Mesenteric fat pad (tissue), 1 donor: ENCODE measurements at places on chromosomes 7 and 10. TPM values are rescaled to one million over a fixed set of nuclear protein-coding genes. Genes with fewer than 3 reads are reported as not detected.

- DNase-seq, result peak; percentile 90
These were observed at the start of gene UBTD1 for GRCh38 chr10:97498841-97499560. Gene UBTD1, plus strand, starts transcription at chr10:97498924. Its CDS starts 280 bp downstream, at chr10:97499204.

- DNase-seq, result peak; percentile 45
These were observed 139.4 kb downstream of the DNAJB6 start for GRCh38 chr7:157476201-157476600.

- DNase-seq, result no peak
These were observed 114.0 kb upstream of the COBL start for GRCh38 chr7:51430480-51431086.

DNA sequence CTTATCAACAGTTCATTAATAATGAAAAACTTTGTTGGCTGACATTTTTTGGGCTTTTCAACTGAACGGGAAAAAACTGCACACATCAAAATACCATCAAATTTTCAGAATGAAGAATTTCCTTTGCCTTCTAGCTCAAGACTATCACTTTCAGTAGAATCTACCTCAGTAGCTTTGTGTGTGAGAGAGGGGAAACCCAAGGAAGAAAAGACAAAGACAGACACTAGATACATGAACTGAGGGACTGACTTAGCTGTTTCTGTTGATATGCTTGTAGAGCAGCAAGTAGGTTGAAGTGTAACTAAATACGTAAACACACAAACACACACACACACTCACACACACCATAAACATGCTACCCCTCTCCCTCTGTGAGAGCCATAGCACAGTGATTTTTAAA is 257.1 kb downstream of the CDK14 start:
- no peak for DNase-seq

DNA sequence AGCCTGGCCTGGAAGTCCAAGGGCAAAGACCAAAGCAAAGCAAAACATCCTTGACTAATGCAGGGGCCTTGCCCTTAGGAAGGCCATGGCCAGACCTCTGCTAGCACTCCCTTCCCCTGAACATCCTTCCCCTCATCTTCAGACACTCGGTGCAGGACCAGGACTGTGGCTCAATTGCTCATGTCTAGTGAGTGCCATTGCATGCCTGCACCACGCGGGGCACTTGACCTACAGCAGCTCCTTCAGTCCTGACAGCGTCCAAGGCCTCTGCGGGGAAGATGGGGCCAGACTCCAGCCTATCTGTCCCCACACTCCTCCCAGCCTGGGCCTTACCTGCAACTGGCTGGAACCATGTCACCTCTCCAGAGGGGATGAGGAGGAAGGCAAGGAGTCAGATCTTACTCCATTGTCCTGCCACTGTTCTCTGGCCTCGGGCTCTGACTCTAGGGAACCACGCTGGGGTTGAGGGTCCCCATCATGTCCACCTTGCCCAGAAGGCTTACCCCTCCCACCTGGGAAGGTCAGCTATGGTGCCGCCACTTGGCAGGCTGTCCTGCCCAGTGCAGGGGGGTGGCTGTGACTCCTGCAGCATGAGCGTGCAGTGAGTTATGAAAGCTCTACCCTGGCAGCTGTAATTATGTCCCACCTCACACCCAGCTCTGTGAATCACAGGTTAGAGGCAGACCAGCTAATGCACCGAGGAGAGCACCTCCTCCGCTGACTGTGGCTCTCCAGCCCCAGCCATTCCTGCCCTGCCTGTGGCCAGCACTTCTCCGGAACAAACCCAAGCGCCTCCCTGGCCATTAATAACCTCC is 16.1 kb downstream of the DRGX start:
- no peak for DNase-seq

DNA sequence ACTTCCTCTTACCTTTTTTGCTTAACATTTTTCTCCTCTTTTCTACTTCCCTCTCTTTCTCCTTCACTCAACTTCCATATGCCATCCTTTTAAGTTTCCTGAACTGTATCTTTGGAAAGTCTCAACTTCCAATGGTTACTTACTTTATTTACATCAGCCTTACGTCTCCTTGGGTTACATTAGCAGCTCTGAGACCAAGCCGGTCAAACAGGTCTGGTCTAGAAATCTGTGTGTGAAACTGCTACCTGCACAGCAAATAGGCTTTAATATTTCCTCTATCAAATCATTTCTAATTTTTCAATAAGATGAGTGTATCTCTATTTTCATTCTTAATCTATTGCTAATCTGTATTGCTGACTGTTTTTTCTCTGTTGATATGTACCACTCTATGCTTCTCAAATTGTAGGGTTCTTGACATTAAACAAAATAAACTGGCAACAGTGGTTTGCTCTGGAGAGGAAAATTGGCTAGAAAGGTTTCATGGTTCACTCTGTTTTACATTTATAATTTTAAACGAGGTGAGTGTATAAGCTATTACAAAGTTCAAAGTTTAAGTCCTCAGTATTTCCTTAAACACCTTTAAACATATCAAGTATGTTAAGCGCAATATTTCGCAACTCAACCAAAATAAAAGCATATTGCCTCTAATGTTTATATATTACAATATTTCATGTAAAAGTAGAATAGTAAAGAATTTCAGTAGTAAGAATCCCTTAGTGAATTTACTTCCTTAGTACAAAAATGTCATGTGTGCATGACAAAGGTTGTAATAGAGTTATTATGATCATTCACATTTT is 3.6 kb upstream of the SEMA3C start:
- DNase-seq, result no peak

SPDYE2B gene
- not detected for total RNA-seq

VGF gene
- 0.22 TPM for total RNA-seq

GRCh38 chr10:124144536-124144935 is 51.1 kb upstream of the CHST15 start:
- DNase-seq, result no peak

COX19 gene
- total RNA-seq, result 6.3 TPM

ZNF22 gene
- total RNA-seq, result 50.3 TPM

GRCh38 chr7:129827467-129827990 is 125.2 kb downstream of the UBE2H start:
- peak; percentile 64 for DNase-seq

- DNase-seq, result no peak
These were observed 176.3 kb downstream of the RPS24 start for GRCh38 chr10:78209970-78210369.

LRMDA gene
- 26.6 TPM for total RNA-seq

- DNase-seq, result no peak
These were observed 98.1 kb upstream of the SVIL start for GRCh38 chr10:29732918-29733317.

GRCh38 chr10:76251841-76252671 is 820.6 kb downstream of the LRMDA start:
- no peak for DNase-seq

GRCh38 chr10:132376394-132376851 is 20.6 kb upstream of the PWWP2B start:
- no peak for DNase-seq

- no peak for DNase-seq
These were observed 235.2 kb downstream of the WDR37 start for GRCh38 chr10:1291178-1292090.

DNA sequence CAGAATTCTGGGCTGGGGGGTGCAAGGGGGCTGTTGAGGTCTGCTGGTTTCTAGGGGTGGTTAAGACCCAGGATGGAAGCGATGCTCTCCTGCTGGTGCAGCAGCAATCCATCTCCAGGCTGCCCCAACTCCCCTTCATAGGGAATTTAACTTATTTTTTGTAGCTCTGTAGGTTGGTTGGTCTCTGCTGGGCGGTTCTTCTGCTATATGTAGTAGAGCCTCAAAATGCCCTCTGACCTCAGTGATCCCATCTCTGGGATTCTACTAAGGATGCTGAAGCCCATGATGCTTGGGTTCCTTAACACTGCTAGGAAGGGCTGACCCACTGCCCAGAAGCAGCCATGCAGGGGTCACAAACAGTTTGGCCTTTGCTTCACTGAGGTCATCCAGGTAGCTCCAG is 49.2 kb downstream of the LRRC20 start:
- DNase-seq, result no peak

NRCAM gene
- 9.1 TPM for total RNA-seq

DNA sequence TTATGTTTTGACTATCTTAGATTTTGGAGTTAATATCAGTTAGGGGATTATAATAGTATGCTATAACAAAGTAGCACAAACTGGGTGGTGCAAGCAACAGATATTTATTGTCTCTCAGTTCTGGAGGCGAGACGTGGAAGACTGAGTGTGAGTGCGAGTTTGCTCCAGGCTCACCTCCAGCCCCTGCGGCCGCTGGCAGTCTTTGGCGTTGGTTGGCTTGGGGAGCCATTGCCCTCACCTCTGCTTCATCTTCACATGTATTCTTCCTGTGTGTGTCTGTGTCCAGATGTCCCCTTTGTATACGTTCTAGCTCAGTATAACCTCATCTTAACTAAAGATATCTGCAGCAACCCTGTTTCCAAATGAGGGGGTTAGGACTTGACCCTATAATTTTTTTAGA is 343.9 kb upstream of the COBL start:
- no peak for DNase-seq

COL13A1 gene
- not detected for total RNA-seq

FRAT2 gene
- 8.4 TPM for total RNA-seq

PARD3 gene
- total RNA-seq, result 27.7 TPM

DNA sequence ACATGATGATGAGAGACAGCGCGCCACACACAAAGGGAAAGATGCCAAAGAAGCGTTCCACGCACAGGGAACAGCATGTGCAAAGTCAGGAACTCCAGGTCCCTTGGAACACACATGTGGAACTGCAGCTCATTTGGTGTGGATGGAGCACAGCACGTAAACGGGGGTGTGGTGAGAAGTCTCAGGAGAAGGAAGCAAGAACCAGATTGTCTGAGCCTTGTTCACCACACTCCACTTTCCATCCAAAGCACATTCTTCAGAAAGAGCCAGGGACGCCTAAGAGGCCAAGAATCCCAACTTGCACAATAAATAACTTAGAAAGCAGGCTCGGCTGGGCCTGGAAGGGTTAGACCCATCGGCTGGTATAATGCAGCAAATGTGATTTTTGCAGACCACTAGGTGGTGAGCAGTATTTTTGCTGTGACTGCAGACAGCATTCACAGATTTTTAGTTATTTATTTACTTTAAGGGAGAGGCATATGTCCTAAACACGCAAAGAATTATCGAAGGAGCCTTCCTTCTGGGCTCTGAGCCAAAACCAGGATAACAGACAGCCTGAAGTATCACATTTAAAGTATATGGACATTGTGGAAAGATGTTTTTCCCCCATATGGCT is 27.9 kb upstream of the ASCC1 start:
- no peak for DNase-seq

DNA sequence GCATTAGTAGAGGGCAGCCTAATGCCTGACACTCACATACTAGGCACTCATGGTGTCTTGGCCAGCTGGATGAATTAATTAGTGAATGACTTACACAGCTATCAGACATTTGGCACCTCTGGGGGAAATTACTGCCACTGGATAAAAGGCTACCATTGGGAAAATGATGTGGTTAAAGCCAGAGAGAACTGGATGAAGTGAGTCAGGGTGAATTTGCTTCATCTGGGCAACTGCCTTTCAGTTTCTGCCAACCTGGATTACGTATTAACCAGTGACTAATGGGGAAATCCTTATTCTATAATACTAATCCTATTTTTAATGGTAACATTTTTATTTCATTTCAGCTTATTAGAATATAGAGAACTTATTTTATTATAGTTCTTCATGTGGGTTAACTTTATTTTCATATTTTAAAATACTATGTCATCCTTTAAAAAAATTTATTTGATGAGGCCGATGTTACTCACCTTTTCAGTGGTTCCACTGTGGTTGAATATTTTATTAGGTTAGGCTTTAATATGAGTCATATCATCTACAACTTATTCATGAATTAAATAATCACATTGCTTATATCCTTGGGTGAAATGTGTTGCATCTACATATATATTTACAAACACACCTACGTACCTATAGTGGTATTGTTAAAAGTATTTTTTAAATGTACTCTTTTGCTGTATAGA is 85.6 kb upstream of the CAPZA2 start:
- no peak for DNase-seq

ENO4 gene
- 0.45 TPM for total RNA-seq

SRRM3 gene
- total RNA-seq, result 4.8 TPM

DNA sequence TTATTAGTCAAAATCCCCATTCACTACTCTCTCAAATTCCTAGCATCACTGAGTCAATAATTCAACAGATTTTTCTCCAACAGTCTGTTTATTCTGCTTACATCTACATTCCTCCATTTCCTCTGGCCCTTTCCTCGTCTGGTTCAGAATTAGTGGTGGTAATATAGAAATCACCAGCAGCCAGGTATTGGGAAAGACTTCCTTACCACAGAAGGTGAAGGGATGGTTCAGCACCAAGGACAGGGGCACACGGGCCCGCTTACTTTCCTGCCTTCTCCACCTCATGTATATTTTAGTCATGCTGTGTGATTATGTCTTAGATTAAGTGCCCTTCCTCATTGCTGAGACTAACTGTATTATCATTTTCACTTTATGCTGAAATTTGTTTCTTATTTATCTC is 70.4 kb upstream of the APBB1IP start:
- no peak for DNase-seq

GRCh38 chr7:155660059-155660757 is 15.7 kb downstream of the RBM33 start:
- DNase-seq, result no peak

DNA sequence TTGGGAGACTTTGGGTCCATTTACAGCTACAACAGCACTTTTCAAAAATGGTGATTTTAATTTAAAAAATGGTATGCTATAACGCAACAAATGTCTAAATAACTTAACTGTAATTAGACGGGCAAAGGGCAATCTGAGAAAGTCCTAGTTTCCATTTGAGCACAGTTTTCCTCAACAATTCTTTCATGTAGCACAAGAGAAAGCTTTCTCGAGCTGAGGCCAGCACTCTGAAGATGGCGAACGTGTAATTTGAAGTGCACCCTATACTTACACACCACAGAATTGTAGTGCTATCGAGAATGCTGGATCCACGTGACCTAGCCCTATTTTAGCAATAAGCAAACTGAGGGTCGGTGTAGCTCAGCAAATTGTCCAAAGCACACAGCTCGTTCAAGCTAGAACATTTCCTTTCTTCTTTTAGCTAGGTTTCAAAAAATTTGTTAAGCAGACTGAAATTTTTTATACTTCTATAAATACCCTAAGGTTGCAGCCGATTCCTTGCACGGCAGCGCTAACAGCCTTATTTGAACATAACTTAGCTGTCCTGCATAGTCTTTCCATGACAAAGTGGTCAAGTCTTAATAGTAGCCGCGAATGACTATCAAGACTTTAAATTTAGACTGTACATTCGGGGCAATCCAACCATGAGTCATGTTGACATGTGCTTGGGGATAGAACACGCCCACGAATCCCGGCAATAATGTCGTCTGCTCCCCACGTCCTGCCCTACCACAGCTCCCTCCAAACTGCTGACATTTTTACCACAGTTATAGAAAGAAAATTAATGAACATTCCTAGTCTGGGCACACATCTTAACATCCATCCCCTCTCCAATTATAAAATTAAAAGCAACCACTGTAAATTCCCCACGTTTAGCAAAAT is 10.0 kb downstream of the KLF6 start:
- DNase-seq, result no peak

DNA sequence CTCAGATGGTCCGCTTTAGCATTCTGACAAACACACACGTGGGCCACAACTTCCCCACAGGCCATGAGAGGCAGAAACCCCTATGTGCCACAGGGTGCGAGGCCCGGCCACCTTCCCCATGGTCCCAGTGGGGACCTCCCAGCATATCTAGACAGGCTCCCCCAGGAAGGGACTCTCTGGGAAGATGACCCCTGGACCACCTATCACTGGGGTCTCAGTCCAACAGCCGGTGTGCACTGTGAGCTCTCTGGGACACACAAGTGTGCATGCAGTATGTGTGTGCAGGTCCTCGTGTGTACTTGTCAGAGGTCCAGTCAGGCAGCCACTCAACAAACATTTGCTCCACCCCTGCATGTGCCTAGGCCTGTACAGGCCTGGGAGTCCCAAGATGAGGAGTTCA is 18.7 kb downstream of the GRID1 start:
- no peak for DNase-seq

OTUD1 gene
- 13.8 TPM for total RNA-seq

GRCh38 chr7:151252961-151253711 is 4.6 kb upstream of the SMARCD3 start:
- DNase-seq, result no peak
